ENCODE measurements at places on chromosomes 4 and X.

- DNase-seq: no peak
Measured at GRCh38 chr4:15412461-15412860, 15.4 kb upstream of the C1QTNF7 start.

GRCh38 chr4:14985843-14986242 is 16.4 kb upstream of the CPEB2 start:
- DNase-seq: no peak

DNA sequence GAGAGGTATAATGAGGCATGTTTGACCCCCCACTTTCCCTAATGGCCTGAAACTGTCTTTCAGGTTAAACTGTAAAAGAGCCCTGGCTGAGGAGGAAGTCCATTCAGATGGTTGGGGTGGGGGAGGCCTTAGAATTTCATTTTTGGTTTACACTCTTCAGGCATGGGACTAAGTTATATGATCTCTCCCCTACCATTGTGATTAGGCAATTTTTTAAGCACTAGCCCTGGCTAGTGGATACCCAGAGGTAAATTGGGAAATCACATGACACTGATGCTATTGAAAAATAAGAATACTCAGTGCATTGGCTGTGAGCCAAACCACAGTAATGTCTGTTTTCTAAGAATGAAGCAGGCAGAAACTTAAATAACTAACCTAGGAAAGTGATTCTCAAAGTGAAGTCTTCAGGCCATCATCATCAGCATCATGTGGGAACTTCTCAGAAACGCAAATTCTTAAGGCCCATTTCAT is 149.7 kb downstream of the RRAGB start:
- DNase-seq: no peak

GRCh38 chr4:114257501-114257900 is 278.1 kb upstream of the ARSJ start:
- no peak for DNase-seq

DNA sequence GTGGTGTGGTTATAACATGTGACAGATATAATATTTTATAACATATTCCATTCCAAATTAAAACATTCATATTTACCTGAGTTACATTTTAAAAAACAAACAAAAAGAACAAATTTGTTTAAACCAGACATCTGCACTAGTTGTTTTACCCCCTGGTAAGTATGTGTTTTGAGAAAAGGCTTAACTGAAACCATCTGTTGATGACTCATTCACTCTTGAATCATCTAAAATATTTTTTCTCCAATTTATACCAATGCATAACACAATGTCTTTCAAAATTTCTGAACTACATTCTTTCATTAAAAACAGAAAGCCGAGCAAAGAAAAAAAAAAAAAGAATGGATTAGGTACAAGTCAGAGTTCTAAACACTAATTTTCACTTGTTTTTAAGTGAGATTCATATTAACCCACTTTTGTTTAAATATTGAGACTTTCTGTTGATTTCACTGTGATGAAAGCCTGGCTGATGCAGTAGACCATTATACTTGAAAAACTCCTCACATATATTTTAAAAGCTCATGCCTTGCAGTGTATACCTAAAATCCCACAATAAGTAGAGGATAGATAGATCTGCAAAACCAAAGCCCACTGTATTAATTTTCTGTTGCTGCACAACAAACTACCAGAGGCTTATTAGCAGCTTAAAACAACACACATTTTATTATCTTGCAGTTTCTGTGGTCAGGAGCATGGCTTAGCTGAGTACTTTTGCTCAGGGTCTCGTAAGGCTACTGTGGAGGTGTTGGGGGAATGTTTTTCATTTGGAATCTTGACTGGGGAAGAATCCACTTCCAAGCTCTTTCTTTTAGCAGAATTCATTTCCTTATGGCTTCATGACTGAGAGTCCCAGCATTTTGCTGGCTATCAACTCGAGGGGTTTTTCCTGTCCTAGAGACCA is 221.5 kb downstream of the PCDH18 start:
- DNase-seq: no peak

DNA sequence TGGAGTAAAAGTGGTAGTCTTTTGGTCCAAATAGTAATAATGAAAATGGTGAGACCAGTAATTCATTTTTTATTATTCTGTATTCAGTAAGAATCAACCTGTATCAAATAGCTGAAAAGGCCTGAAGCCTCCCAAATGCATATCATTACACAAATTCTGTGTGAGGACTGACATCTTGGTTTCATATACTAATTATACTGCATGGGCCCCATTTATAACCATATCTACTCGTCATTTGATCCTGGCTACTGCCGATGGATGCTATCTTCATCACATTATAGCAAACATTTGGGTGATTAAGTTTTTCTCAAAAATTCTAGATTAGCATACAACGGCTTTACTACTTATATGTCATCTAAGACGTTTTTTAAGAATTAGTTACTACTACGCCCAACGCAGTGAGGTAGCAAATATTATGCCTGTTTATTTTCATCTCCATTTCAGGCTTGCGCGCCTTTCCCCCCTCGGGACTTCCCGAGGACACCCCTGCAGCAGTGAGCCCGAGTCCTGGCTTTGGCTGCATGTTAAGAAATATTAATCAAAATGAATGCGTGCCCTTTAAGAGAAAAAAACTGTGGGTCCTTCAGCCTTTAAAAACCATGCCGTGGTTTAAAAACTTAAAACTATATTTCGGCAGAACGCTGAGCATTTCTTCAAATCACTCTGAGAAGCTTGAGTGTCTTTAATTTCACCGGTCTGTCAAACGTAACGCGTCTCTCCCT is 814 bp upstream of the MMAA start:
- DNase-seq: no peak
